ENCODE measurements at places on chromosomes 1 and 21.

GRCh38 chr1:213615226-213615916 is 372.4 kb upstream of the PROX1 start:
- DNase-seq: no peak

GRCh38 chr1:2796890-2797740 is 4.4 kb downstream of the TTC34 start:
- no peak for DNase-seq

DNA sequence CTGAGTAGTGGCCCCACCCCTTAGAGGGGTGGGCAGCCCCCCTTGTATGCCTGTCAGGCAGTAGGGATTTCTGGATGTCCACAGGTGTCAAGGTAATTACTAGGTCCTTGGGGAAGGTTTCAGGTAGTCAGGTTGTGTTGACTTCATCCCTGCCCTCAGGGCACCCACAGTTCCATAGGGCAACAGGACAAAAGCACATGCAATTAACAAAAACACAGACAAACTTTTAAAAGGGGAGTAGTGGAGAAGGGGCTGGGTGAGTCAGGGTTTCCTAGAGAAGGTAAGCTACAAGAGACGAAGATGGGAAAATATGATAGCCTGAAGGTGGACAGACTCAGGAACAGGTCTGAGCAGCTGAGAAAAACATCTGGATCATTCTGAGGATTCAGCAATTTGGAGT is 14.1 kb downstream of the KRTCAP2 start:
- DNase-seq: no peak

DNA sequence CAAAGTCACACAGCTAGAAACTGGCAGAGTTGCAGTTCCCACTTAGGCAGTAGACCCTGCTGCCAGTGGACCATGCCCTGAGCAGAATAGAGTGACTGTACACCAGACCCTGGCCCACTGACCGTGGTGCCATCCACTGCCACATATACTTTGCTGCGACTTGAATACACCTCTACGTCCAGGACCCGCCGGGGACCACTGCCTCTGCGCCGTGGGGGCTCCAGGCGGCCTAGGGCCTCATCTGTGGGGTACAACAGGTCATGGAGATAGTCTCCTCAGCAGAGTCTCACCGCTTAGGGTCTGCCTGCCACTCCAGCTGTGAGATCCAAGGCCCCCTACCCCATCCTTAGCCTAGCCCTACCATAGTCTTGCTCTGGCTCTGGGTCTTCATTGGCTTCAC is 1.6 kb downstream of the POMGNT1 start:
- DNase-seq: no peak

- DNase-seq: no peak
These were observed 588.4 kb downstream of the PTPRU start for GRCh38 chr1:29824511-29825273.

- no peak for DNase-seq
These were observed 627 bp downstream of the PLEKHA6 start for GRCh38 chr1:204359131-204359473.

GRCh38 chr1:39431927-39432326 is 59.5 kb upstream of the BMP8A start:
- DNase-seq: no peak

GRCh38 chr21:28325618-28326017 is 667.1 kb downstream of the LTN1 start:
- DNase-seq: no peak

GRCh38 chr1:162113419-162113818 is 43.9 kb downstream of the NOS1AP start:
- peak; percentile 35 for DNase-seq

- DNase-seq: no peak
These were observed 26.6 kb downstream of the DOP1B start for GRCh38 chr21:36183144-36183795.

- DNase-seq: no peak
These were observed 28.8 kb downstream of the SHISA4 start for GRCh38 chr1:201917362-201918033.

DNA sequence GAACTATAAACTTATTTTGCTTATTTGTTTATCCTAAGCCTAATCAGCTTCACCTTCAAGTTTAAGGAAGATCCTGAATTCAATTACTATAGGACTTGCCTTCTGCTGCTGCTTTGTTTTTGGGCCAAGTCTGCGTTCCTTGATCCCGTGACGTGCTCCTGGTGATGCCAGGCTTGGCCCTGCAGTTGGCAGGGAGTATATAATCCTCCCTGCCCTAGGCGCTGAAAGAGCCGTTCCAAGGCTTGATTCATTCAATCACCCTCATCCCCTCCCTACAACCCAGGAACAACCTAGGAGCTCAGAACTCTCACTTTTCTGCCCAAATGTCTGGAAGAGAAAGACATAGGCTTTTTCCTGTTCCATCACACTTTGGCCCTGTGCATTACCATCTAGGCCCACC is 12.4 kb upstream of the LRRN2 start:
- DNase-seq: no peak

- no peak for DNase-seq
These were observed 68.4 kb downstream of the ARHGEF10L start for GRCh38 chr1:17607644-17608581.

DNA sequence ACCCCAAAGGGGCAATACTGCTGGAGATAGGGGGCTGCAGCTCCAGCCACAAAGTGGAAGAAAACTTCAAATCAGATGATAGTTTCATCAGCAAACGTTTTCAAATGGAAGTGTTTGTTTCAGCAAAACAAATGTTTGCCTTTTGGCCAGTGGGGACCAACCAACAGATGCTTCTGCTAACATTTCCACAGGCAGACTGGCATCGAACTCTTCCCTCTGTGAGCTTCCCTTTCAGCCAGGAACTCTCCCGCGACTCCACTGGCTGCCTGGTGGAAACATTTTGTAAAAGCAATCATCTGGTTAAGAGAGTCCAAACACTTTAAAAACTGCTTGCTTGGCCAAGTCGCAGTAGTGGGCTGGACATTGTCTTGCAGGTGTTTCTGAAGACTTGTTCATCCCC is 30.7 kb downstream of the CENPF start:
- no peak for DNase-seq

- no peak for DNase-seq
These were observed 3.9 kb downstream of the GALE start for GRCh38 chr1:23796466-23797271.

- no peak for DNase-seq
These were observed 5.3 kb upstream of the RLF start for GRCh38 chr1:40155910-40156309.

DNA sequence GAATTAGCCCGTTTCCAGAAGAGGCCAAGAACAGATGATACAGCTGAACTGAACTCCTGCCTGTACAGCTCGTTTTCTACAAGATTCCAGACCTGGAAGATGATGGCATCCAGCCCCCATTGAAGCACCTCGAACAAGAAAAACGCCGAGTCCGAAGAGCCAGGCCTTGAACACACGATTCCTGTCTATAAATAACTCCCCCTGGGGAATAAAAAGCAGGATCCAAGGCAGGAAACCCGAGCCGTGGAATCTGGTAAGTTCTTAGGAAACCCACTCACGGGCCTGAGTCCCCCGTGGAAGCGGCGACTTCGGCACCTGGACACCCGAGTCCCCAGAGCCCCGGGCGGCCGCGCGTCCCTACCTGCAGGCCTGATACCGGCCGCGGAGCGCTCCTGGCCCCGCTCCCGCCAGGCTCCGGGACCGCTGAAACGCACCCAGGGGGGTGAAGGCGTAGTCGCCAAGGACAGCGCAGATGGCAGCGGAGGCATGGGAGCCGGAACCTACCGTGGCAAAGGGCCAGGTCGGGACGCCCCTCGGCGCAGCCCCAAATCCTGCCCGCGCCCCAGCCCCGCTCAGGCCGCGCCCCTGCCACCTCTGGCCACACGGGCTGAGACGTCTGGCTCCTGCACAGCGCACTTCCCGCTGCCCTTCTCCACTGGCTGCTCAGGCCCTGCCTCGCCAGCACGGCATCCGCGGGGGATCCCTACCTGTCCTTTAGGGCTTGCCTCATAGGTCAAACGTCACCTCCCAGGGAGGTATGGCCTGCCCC is 14.0 kb upstream of the HLCS start:
- no peak for DNase-seq

DNA sequence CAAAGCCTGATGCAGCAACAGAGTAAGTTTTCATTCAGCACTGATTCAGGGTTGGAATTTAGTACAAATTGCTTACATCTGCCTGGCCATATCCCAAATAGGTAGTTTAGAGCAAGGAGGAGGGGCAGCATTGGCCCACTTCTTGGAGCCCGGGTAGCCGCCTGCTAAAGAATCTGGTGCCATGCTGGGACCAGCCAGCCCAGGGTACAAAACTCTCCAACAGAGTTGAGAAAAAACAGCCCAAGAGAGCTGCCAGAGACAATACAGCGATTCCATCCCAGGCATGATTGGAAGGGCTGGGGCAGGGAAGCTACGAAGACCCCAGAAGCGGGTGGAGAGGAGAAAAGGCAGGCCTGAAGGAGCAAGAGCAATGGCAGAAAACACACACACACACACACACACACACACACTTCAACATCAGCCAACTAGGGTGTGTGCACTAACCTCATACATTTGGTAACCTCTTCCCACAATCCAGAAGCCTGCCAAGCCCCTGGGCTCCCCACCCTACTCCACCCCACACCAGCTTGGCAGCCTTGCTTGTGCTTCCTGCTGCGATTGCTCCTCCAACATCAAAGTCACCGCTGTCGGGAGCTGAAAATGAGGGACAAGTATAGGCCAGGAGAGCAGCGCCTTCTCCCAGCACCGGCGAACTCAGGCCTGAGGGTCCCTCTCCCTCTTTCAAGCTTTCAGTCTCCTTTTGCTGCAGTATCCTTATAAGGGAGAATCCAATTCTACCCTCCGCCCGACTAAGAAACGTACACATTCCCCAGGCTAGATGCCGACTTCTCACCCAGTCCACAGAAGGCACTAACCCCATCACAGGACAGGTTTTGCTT is 1.2 kb downstream of the PIK3C2B start:
- peak; percentile 33 for DNase-seq

DNA sequence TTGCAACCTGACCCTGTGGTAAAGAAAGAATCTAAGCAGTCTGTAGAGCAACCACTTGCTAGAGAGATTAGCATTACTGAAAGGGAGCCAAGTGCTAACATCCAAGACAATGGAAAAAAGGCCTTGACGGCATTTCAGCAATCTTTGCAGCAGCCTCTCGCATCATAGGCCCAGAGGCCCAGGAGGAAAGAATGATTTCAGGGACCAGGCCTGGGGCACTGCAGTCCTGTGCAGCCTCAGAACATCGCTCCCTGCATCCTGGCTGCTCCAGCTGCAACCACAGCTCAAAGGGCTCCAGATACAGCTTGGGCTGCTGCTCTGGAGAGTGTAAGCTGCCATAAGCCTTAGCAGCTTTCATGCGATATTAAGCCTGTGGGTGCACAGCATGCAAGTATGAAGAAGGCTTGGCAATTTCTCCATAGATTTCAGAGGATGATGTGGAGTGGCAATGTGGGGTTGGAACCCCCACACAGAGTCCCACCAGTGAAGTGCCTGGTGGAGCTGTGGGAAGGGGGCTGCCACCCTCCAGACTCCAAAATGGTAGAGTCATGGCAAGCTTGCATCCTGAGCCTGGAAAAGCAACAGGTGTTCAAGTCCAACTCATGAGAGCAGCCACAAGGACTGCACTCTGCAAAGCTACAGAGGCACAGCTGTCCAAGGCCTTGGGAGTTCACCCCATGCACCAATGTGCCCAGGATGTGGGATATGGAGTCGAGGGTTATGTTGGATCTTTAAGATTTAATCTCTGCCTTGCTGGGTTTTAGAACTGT is 110.6 kb upstream of the HMGB4 start:
- no peak for DNase-seq

DNA sequence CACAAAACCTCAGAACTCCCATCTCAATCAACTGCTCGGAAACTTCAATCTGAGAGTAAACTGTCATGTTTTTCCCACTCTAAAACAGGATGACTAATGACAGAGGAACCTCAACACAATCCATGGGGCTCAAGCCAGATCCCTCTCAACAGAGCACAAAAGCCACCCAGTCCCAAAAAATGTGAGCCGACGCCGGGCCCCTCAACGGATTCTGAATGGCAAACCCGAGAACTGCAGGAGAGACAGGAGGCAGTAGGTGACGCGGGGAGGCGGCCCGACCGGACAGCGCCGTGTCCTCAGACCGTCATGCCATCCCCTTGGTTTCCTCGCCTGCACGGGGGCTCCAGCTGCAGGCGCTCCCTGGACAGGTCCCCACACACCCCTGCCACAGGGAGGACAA is 53.4 kb downstream of the SSBP3 start:
- no peak for DNase-seq

DNA sequence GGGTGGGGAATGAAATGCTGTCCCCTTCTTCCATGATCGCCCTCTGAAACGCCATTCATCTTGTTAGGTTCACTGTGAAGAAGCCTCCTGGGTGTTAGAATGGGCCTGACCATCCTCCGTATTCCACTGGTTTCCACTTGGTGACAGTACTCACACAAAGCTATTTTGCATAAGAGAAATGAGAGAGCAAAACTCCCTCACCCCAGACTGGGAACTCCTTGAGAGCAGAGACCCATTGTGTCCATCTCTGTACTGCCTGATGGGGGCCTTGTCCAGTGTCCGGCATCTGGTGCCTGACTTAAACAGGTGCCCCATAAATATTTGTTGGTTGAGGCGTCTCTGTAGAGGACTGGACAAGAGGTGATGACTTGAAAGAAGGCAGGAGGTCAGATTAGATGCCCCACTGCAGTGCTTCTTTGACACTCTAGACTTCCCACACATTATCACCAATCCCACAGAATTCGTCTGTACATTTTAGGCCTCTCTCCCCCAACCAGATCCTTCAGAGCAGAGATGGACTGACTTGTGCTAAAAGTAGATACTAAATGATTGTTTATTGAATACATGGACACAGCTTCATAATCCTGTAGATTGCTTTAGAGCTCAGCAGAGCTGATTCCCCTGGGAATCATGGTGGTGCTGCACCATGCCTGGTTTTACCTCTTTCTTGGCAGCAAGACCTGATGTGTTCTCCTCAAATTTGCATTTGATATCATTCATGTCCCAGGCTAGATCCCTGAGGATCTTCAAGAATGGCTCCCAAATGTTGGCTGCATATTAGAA is 22.4 kb upstream of the KCNA2 start:
- DNase-seq: no peak

DNA sequence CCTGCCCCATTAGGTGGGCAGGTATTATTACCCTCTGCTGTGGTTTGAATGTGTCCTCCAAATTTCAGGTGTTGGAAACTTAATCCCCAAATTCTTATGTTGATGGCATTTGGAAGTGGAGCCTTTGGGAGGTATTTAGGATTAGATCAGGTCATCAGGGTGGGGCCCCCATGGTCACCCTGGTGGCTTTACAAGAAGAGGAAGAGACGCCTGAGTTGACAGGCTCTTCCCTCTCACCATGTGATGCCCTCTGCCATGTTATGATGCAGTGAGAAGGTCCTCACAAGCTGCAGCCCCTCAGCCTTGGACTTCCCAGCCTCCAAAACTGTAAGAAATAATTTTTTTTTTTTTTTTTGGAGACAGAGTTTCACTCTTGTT is 8.8 kb upstream of the THEMIS2 start:
- DNase-seq: peak; percentile 73

- no peak for DNase-seq
These were observed 9.4 kb upstream of the LMNA start for GRCh38 chr1:156104861-156105832.
